Thymus (tissue), 14 donors: ENCODE measurements at places on chromosomes 12 and 14. TPM values are rescaled to one million over a fixed set of nuclear protein-coding genes. Genes with fewer than 3 reads are reported as not detected.

- no peaks in the 10 kb centered on the region for H3K4me1 ChIP-seq
- no peak overlapping the region for H3K4me3 ChIP-seq
- H3K27me3 ChIP-seq, result no peaks in the 10 kb centered on the region
- DNase-seq, result no peak
These were observed 72.6 kb upstream of the SLC35F4 start for GRCh38 chr14:57938533-57938932.

The OR4K5 gene
- total RNA-seq, result not detected

The STON2 gene
- total RNA-seq, result 6.1 TPM

The ESYT1 gene
- 63.4 TPM for total RNA-seq
